ENCODE measurements at places on chromosomes 13 and 19.

- no peak for DNase-seq
These were observed 571.1 kb upstream of the ARGLU1 start for GRCh38 chr13:107139006-107139405.

DNA sequence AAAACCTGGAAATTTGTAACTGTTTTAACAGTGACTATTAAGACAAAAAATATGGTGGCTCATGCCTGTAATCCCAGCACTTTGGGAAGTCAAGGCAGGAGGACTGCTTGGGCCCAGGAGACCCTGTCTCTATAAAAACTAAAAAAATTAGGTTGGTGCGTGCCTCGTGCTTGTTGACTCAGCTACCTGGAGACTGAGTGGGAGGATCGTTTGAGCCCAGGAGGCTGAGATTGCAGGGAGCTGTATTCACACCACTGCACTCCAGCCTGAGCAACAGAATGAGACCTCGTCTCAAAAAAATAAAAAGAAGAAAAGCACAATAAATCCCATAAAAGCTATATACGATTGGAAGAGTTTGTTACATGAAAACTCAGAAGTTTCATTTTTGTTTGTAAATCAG is 23.7 kb downstream of the KLF5 start:
- no peak for DNase-seq

DNA sequence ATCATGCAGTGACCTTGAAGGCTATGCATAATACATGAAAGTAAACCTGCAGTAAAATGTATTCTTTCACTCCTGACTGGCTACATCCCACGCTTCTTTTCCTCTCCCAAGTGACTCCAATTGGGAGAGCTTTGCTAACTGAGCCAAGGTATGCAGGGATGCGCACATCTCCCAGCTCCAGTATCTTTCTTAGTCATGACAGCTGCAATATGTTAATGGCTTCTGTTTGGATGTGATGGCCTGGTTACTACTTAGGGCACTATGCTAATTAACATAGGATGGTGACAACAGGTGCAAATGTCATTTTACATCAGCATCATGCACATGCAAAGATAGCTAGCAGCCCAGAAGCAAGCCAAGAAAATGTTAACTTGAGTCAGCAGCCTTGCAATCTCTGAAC is 134.7 kb downstream of the POU4F1 start:
- DNase-seq: no peak

- no peak for DNase-seq
These were observed 240.9 kb upstream of the SERP2 start for GRCh38 chr13:44132710-44133109.

DNA sequence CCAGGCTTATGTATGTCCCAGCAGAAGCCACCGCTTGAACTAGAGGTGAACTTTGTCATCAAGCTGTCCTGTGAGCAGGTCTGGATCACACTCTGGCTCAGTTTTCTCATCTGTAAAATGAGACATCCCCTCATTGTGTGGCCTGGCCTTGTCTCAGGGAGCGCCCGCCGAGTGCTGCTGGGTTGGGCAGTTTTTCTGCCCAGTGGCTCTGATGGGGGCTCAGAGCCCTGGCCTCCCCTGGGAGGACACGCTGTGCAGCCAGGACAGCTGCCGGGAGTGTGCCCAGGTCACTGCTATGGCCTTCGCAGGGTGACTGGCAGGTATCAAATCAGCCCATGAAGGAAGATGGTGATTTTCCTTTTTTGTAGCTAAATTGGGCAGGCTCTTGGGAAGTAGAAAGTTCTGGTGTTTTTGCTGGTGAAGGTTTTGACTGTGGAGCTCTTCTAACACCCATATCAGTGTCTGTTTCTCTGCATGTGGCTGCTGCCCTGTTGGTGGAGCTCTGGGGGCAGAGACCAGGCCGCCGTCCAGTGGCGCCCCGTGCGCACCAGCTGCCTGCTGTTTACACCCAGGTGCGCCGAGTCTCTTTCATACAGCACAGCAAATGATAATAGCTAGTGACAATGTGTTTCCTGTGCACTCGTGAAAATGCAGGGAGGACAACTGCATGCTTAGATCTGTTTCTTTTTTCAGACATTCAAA is 40.8 kb downstream of the SLC7A9 start:
- DNase-seq: no peak

- no peak for DNase-seq
These were observed 128.7 kb downstream of the CYSLTR2 start for GRCh38 chr13:48782429-48782840.

All from NCI-H2107 (cell line).